Renal cortex interstitium (tissue), 15 donors: ENCODE measurements at places on chromosomes 1 and 21. TPM values are rescaled to one million over a fixed set of nuclear protein-coding genes. Genes with fewer than 3 reads are reported as not detected.

- DNase-seq, result no peak
Observed at GRCh38 chr1:32725615-32725982, 23.0 kb upstream of the SYNC start.

- no peak for DNase-seq
Observed at GRCh38 chr1:181737056-181737455, 253.7 kb downstream of the CACNA1E start.

DNA sequence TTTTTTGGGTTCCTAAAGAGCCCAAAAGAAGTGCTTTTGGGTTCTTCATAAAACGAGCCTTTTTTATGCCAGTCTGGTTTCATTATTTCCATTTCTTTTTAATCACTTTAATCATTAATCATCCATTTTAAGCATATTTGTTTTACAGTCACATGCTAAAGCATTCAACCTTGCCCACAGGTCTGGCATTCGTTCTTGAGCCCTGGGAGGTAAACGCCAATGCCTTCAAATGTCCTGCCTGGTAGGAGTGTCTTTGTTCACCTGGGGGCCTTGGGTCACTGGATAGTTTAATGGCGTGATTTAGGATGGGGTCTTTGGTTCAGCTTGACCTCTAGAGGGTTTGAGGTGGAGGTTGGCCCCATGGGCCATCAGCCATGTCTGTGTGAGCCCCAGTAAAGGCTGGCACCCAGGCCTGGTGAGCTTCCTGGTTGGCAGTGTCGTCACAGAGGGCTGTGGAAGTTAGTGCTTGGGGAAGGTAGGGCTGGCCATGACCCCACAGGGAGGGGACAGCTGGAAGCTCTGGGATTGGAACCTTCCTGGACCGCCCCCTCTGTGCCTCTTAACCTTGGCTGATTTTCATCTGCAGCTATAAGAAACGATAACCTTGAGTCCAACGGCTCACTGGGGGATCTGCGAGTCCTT is 20.2 kb downstream of the C1orf174 start:
- no peak for DNase-seq

- no peak for DNase-seq
Observed at GRCh38 chr1:67143966-67144365, 9.2 kb upstream of the C1orf141 start.

GRCh38 chr1:173330149-173330951 is 123.2 kb upstream of the TNFSF4 start:
- no peak for DNase-seq

DNA sequence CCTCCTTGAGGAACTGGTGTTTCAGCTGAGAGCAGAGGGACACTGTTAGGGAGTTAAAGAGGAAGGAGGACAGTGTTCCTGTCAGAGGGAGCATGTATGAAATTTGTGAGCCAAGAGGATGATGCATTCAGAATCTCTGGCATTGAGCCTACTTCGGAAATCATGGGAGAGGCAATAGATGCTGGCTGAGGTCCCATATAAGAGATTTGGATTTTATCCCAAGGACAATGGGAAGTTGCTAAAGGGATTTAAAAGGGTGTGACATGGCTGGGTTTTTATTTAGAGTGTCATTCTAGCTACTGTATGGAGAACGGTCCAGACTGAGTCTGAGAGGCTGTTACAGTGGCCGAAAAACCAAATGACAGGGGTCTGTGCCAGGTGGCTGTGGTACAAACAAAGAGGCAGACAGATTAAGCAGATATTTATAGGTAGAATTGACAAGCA is 403.2 kb upstream of the B3GALT2 start:
- peak; percentile 13 for DNase-seq

DNA sequence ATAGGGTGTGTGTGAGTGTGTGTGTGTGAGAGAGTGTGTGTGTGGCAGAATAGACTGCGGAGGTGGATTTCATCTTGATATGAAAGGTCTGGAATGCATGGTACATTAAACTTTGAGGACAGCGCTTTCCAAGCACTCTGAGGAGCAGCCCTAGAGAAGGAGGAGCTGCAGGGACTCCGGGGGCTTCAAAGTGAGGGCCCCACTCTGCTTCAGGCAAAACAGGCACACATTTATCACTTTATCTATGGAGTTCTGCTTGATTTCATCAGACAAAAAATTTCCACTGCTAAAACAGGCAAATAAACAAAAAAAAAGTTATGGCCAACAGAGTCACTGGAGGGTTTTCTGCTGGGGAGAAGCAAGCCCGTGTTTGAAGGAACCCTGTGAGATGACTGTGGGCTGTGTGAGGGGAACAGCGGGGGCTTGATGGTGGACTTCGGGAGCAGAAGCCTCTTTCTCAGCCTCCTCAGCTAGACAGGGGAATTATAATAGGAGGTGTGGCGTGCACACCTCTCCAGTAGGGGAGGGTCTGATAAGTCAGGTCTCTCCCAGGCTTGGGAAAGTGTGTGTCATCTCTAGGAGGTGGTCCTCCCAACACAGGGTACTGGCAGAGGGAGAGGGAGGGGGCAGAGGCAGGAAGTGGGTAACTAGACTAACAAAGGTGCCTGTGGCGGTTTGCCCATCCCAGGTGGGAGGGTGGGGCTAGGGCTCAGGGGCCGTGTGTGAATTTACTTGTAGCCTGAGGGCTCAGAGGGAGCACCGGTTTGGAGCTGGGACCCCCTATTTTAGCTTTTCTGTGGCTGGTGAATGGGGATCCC is 18.3 kb upstream of the HDAC1 start:
- no peak for DNase-seq

GRCh38 chr1:43936431-43937151 is 3.0 kb downstream of the ARTN start:
- no peak for DNase-seq

DNA sequence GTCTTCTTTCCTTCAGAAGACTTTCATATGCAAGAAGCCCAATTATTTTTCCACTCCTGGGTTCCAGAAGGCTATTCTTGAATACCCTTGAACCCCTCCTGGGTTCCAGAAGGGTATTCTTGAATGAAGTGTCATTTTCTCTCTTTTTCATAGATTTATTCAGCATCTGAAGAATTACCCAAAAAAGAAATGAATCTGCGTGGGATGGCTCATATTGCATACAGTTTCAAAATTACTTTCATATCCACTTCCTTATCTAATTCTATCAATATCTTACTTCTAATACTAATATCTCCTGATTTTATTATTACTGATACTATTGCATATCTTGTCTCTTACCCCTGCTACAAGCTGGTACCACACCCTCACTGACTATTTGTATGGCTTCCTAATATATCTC is 22.6 kb upstream of the RABGAP1L start:
- no peak for DNase-seq

DNA sequence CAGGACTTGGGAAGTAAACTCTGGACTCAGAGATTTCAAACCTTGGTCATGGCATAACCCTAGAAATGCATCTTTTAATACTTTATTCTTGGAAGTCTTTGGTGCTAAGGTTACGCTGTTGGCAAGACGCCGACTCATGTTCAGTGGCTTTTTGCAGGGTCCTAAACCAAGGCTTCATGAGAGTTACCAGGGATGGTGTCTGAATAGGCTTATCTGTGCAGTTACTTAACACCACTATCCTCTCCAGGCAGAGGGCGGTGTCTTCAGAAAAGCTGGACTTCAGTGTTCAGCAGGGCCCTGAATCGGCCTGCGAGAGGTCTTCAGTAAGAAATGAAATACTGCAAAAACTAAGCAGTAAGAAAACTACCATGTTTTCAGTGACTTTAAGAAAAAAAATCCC is 58.3 kb downstream of the SIM2 start:
- no peak for DNase-seq

DNA sequence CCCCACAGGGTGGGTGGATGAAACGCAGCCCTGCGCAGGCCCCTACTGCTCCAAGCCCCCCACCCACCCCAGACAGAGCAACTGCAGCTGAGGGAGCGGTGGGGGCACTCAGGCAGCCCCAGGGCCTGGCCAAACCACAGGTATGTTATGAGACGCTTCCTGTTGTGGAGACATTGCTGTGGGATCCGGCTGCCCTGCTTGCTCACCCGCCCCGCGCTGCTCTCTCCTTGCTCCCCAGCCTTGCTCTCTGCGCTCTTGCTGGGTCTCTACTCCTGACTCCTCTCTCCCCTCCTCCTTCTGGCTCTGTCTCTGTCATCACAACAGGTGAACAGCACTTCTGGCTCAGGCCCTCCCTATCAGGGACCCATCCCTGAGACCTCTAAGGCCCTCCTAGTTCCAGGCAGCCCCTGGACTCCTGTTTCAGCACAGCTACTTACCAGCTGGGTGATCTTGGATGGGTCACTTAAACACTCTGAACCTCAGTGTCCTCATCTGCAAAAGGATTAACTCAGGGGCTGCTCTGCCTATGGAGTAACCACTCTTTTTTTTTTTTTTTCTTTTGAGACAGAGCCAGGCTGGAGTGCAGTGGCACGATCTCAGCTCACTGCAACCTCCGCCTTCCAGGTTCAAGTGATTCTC is 15.9 kb downstream of the COL8A2 start:
- no peak for DNase-seq

DNA sequence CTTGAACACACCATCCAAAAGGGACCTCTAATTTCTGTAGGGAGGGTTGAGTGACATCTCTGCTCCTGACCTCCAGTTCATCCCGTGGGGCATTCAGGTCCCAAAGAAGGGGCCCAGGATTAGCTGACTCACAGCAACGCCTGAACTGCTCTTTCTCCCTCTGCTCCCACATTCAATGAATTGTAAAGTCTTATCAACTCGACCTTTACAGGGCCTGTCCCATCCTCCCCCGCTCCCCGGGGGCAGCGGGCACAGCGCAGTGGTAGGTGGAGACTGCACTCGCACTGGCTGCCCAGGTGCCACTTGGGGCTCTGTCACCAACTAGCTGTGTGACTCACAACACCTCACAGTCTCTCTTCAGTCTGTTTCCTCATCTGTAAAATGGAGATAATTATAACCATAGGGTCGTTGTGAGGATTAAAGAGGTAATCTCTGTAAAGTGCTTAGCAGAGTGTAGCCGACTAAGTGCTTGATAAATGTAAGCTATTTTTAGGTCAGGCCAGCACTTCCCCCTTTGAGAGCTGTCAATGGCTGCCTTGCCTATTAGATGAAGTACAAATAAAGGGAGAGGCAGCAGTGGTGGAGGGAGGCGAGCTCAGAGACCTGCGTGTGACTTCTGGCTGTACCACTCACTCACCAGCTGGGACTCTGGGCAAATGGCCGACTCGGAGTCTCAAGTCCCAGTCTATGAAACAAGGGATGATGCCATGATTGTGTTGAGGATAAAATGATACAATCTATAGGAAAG is 637 bp upstream of the MYBPHL start:
- no peak for DNase-seq

DNA sequence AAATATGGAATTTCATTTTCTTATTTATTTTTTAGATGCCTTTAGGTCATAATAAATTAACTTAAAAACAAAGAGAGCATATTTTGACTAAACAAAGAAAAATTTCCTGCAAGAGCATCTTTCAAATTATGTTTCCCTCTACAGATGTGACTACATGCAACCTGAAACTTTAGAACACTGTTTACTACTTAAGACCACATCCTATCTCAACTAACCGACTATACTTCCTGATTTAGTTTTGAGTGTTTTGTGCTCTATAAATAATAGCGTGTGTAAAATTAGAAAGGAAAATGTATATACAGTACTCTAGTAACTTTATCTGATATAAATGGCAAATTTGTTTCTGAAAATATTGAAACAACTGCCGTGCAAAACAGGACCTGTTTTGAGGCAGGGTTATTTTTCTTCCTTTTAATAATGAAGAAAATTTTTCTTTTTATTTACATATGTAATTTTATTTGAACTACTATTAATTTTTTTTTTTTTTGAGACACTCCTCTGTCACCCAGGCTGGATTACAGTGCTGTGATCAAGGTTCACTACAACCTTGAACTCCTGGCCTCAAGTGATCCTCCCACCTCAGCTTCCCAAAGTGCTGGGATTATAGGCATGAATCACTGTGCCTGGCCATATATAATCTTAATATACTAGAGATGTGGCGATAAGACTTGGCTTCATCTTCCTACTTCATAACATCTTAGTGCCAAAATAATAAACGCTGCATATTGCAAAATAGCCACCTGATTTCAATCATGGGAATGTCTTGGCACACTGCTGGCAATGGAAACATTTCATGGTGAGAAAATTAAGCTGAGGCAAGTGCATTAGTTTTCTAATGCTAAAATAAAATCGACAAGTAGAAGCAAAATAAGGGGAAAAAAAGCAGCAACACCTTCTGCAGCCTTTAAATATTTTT is 12.3 kb downstream of the ZRANB2 start:
- no peak for DNase-seq

GRCh38 chr1:20262810-20263534 is 27.7 kb upstream of the VWA5B1 start:
- no peak for DNase-seq

DNA sequence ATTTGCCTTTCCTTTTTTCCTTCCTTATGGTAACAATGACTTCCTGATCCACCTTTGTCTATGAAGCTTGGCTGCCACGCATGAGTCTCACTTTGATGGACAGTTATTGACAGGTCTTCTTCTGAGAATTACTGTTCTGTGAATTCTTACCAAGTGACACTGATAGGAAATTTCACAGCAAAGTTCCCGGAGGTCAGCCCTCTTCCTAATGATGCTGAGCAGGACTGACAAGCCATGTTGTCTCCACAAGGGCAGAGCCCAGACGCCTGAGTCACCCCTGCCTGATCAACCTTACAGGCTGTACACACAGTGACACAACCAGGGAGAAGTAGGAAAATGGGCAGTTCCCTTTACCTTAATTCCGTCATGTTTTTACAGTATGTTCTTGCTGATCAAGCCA is 44.2 kb downstream of the ZC3H11B start:
- no peak for DNase-seq

DNA sequence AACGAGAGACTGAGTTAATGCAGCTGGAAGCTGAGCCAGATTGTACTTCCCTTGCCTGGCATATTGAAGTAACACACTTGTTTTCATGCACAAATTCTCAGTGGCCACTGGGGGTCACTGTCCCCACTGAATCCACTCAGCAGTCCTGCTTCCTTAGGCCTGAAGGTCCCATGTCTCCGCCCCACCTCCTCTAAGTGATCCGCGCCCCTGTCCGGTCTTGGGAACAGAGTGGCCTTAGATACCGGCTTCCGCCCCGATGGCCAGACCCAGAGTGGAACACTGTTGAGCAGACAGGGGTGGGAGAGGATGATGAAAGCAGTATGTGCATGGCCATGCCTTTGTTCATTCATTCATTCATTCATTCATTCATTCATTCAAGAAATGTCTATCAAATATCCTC is 34.8 kb downstream of the CHAF1B start:
- DNase-seq, result peak; percentile 89

USP24 gene
- polyA plus RNA-seq, result 41.3 TPM

C1orf226 gene
- 15.1 TPM for polyA plus RNA-seq

CFAP45 gene
- polyA plus RNA-seq, result 3.1 TPM

MRPS21 gene
- 90.7 TPM for polyA plus RNA-seq

CD2 gene
- polyA plus RNA-seq, result 0.28 TPM

PRELP gene
- polyA plus RNA-seq, result 2.6 TPM

FGR gene
- 2.8 TPM for polyA plus RNA-seq

CA14 gene
- 6.6 TPM for polyA plus RNA-seq

KCNH1 gene
- 0.26 TPM for polyA plus RNA-seq
